Left ventricle myocardium superior (tissue), 1 donor: ENCODE measurements at places on chromosomes 3 and 15.

DNA sequence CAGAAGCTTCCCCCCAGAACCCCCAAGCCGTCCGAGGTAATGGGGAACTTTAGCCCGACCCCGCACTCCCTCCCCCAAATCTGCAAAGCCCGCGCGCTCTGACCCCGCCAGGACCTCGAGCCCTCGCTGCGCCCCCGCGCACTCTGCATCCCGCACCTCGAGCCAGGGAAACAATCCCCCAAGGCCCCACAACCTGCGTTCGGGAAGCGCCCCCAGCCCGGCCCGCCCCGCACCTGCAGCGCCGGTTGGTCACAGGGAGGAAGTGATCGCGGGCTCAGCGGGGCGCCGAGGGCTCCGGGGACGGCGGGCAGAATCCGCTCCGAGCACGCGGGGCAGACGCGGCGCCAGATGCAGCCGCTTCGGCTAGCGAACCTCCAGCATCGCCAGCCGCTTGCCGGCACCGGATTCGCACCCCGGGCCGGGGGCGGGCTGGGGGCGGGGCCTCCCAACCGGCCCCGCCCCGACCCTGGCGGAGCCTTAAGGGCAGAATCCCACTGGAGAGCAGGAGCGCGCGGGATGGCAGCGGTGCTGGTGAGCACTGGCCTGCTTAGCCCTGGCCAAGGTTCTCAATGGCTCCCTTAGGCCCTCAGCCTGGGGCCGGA is at the start of gene CAMKV:
CAMKV (minus strand) TSS at position 382 of the 602 bp plus-strand sequence. CDS start 7,518 bp downstream, outside the sequence.
- no peak for DNase-seq

DNA sequence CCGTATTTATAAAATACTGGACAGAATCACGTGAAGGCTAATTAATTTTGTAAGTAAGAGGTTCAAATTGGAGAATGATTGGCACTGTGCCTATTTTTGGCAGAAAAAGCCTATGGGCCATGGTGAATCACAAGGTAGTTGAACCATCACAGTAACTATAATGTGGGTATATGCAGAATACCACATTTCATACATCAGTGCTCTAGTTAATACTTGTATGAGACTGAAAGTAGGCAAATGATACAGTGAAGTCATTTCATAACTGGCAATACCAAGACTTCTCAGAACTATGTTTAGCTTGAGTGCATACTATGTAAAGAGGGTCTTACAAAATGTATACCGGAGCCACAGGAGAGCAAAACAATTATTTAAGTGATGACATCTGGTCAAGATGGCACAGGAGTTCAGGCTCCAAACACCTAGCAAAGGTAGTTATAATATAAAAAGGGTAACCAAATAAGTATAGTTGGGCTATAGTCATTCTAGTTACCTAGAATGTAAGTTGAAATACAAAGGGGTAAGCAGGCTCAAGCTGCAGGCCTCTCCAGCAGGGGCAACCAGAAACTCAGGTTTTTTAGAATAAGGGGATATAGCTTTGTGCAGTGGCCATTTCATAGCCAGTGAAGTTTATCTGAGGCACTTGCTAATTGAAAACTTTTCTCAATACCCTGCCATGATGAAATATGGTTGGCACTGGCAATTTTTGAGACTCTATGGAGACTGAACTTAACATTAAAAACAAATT is 19.1 kb downstream of the GPR160 start:
- DNase-seq: no peak

DNA sequence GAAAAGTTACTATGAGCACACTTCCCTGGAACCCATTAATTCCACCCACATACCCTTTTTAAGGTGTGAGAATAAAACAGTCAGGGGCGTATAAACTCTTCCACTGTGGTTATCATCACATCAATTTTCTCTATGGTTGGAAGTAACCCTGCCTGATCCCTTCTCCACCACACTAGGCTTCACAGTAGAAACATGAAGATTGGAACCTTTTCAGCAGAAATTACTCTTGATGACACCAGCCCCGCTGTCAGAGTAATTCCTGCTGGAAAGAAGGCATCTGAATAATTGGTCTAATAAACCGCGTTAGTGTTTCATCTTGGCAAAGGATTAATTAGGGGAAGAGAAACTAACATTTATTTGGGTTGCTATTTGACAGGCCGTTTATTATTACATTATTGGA is 278.4 kb downstream of the MFSD1 start:
- no peak for DNase-seq

GRCh38 chr15:29636921-29637320 is 185.3 kb downstream of the TJP1 start:
- DNase-seq: no peak

- no peak for DNase-seq
These were observed 254.1 kb upstream of the ZNF717 start for GRCh38 chr3:76039431-76039830.

- no peak for DNase-seq
These were observed 180.5 kb downstream of the MCTP2 start for GRCh38 chr15:94411846-94412245.

DNA sequence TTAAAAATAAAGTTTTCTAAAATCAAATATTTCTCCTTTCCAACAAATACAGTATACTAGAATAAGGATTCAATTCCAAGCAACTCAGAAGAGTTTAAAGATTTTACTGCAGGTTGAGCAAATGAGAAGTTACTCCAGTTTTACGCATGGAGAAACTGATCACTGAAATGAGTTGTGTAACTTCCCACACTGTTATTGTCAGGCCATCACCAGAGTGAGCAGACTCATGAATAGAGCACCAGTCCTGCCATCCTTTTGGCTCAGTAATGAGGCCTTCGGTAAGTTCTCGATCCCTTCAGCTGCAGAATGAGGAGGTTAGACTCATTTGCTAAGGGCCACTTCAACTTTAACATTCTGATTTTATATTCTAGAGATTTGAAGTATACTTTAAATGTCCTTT is 48.1 kb downstream of the OSBPL10 start:
- DNase-seq: no peak

GRCh38 chr15:57540211-57540610 is 51.5 kb upstream of the MYZAP start:
- no peak for DNase-seq

GRCh38 chr3:108589998-108590323 is 439 bp downstream of the DZIP3 start:
- no peak for DNase-seq

DNA sequence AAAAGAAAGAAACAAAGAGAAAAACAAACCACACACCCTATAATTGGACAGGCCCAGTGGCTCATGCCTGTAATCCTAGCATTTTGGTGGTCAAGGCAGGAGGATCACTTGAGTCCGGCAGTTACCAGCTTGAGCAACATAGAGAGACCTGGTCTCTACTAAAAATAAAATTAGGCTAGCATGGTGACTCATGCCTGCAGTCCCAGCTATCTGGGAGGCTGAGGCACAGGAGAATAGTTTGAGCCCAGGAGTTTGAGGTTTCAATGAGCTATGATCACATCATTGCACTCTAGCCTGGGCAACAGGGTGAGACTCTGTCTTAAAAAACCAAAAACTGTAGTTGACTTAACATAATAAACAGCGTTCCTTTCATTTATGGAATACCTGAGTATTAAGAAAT is 72.3 kb upstream of the ST3GAL6 start:
- DNase-seq: no peak

DNA sequence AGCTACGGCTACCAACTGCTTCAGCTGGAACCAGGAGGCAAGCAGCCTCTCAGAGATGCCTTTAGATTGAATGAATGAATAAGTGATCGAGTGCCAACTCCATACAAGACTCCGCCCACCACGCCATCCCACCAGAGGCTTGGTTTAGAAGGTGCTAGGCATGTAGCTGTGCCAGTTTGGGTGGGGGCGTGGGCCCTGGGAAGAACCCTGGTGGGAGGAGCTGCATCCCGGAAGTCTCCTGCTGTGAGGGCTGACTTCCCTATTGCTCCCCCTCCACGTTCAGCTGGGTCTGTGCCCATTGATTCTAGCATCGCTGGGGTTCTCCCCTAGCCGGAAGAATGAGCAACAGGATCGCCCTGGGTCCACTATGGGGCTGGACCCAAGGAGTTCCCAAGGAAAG is 20.9 kb downstream of the LINGO1 start:
- DNase-seq: no peak

DNA sequence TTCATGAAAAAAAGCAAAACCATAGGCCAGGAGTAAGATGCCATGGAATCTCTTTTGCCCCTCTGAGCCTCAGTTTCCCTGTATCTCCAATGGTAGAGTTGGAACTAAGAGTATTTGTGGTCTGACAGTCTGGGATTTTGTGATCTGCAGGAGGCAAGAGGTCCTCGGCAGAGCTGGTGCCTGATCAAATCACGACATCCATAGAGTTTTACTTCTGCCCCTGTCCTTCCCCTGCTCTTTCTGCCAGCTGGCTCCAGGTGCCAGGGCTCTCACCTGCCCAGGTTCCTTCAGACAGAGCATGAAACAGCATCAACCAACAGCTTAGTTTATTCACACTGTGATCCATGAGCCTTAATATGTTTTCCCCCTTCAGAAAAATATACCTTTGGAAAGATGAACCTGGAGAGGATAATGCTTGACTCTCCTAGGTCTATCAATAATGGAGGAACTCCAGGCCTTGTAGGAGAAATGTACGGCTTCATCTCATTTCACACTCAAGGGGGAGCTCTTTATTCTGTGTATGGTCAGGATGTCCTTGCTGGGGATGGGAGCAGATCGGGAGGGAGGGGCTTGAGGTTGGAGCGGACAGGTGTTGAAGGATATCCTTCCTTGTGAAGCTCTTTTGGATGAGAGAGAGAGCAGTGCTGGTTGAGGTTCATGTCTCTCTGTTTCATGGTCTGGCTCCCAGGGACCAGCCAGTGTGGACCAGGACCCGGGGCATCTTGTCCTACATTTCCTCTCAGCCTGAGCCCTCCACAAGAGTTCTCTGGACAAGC is 309.9 kb downstream of the RPLP1 start:
- DNase-seq: no peak

GRCh38 chr3:127012091-127012490 is 29.2 kb downstream of the PLXNA1 start:
- no peak for DNase-seq

GRCh38 chr3:53187430-53187829 is 26.4 kb downstream of the PRKCD start:
- no peak for DNase-seq

DNA sequence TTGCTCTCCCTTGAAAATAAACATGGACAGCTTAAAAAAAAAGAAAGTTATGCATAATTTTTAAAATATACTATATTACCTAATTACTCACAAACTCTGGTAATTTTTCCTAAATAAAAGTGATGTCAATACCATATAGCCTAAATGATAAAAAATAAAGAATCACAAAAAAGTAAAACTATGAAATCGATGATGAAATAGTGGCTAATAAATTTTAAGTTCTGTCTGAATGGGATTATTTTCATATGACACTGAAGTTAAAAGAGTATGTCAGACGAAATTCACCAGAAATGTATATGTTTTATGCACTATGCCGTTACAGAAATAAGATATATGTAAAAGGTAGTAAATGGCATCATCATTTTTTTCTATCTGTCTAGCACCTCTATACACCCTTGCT is 51.4 kb downstream of the FSIP1 start:
- no peak for DNase-seq

- no peak for DNase-seq
These were observed 149.3 kb upstream of the CBLB start for GRCh38 chr3:106018102-106018501.

GRCh38 chr3:114333180-114333922 is 39.5 kb downstream of the TIGIT start:
- no peak for DNase-seq

- DNase-seq: no peak
These were observed 42.0 kb downstream of the MYO1E start for GRCh38 chr15:59330649-59331048.

DNA sequence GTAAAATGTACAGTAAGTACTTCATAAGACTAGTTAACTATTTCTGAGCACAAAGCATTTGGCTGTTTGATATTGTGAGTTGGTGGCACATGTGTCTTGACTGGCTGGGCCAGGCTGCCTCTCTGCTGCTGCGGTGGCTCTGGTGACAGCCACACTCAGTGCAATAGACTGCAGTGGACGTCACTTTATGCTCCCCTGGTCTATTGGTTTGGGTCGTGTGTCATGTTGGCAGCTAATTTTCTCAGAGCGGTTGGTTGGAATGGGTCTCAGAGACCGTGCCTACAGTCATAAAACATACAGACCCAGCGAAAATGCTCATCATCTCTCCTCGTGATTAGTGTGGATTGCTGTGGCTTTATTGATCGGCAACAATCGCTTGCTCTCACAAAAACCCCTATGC is 71.3 kb downstream of the SV2B start:
- no peak for DNase-seq
